A673 (cell line): ENCODE measurements at places on chromosomes 4 and X. TPM values are rescaled to one million over a fixed set of nuclear protein-coding genes. Genes with fewer than 3 reads are reported as not detected.

DNA sequence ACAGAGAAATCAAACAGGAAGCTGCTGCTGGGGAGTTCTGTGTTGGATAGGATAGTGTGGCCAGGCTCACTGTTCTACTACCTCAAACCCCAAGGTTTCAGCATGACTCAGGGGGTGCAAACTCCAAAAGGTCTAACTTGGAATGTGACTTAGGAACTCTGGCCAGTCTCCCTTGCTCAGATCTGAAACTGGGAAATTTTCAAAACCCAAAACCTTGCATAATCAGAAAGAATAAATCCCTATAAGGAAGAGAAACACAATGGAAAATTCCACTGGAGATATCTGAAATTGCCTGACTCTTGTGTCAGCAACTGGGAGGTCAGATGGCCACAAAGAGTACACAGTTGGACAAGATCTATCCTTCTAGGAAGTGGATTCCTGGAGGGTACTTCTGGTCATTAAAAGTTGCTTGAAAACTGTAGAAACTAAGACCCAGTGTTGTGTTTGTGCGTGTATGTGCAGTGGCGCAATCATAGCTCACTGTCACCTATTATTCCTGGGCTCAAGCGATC is 58.0 kb downstream of the PPEF2 start:
- no peaks in the 10 kb centered on the region for H3K4me1 ChIP-seq
- no peak for DNase-seq
- H3K4me3 ChIP-seq: no peak overlapping the region
- no peak overlapping the region for H3K27ac ChIP-seq
- H3K36me3 ChIP-seq: no peaks in the 10 kb centered on the region
- no peaks in the 10 kb centered on the region for H3K27me3 ChIP-seq

DNA sequence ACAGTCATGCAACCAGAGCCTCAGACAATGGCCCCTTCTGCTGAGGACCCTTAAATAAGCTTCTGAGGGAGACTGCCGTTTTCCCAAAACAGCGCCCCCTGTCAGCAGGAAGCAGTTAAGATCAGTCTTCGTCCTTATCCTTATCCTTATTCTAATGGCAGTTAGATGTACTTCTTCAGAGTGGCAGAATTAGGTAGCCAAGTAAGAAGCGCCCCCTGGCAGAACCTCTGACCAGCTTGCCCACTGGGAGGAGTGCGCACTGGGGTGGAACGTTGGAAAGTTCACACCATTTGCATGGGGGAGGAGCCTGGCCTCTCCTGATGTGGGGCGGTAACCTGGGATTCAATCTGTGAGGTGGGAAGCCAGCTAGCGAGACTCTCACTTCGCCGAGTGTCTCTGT is 133.6 kb upstream of the QRFPR start:
- no peaks in the 10 kb centered on the region for H3K36me3 ChIP-seq
- no peak overlapping the region for H3K4me3 ChIP-seq
- no peaks in the 10 kb centered on the region for H3K4me1 ChIP-seq

DNA sequence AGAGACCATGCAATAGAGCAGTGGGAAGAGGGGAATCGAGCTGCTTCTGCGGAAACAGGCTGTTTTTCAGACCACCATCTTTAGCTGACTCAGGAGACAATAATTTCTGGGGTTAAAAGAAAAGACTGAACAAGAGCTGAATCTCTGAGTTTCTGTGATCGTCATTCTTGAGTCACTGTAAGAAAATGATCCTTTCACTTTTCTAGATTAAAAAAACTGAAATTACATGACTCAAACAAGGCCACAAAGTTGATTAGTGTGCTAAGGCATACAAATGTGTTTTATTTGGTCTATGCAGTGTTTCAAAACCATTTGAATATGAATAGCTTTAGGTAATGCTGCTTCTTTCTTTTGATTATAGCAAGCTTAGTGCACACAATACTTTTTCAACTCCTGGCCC is 194.4 kb upstream of the RPL34 start:
- no peak overlapping the region for H3K4me3 ChIP-seq
- H3K27me3 ChIP-seq: no peaks in the 10 kb centered on the region
- no peaks in the 10 kb centered on the region for H3K4me1 ChIP-seq
- no peak overlapping the region for H3K27ac ChIP-seq

GRCh38 chr4:6456450-6456849 is 16.0 kb downstream of the PPP2R2C start:
- no peak overlapping the region for H3K27ac ChIP-seq
- no peaks in the 10 kb centered on the region for H3K4me1 ChIP-seq
- peaks cover 97% of the 10 kb centered on the region for H3K27me3 ChIP-seq
- no peak for DNase-seq

DNA sequence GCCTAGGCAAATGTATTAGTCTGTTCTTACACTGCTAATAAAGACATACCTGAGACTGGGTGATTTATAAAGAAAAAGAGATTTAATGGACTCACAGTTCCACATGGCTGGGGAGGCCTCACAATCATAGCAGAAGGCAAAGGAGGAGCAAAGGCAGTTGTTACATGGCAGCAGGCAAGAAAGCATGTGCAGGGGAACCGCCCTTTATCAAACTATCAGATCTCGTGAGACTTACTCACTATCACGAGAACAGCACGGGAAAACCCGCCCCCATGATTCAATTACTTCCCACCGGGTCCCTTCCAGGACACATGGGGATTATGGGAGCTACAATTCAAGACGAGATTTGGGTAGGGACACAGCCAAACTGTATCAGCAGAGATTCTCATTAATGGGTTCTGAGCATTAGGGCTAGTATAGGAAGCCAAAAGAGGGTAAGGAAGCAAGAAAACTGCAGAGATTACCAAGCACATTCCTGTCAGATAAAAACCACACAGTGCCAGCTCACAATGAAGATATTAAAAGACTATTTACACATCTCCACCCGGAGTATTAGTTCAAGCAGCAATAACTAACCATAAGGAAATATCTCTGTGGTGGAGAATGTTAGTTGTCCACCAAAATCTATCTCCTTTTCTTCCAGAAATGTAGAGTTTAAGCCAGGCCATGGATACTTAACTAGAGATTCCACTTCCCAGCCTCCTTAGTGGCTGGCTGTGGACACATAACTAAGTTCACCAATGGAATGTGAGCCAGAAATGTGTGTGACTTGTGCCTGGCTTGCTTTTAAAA is 61.2 kb upstream of the HOPX start:
- no peaks in the 10 kb centered on the region for H3K4me1 ChIP-seq
- H3K36me3 ChIP-seq: no peaks in the 10 kb centered on the region
- H3K27ac ChIP-seq: no peak overlapping the region
- no peaks in the 10 kb centered on the region for H3K27me3 ChIP-seq
- H3K4me3 ChIP-seq: no peak overlapping the region
- no peak for DNase-seq

- DNase-seq: no peak
- no peaks in the 10 kb centered on the region for H3K27me3 ChIP-seq
- H3K36me3 ChIP-seq: no peaks in the 10 kb centered on the region
- no peaks in the 10 kb centered on the region for H3K4me1 ChIP-seq
- no peak overlapping the region for H3K27ac ChIP-seq
Observed at GRCh38 chr4:14193601-14194000, 566.1 kb upstream of the BOD1L1 start.

DNA sequence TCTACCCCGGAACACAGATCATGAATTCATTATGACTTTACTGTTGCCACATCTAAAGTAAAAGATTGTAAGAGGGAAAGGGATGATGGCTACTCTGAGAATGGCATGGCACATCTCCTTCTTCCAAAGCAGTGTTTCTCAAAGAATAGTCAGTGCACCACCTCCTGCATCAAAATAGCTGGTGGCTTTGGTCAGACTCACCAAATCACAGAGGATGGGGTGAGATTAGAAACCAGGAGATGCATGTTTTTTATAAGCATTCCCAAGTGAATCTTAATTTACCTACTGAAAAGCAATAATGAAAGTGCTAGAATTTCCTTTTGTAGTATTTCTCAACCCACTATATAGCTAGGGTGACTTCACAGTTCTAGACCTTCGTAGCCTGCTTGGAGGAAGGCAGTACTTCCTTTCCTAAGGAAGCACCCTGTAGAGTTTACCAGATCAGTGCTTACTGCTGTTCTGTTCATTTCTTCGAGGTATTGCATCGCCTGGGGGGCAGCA is 340.8 kb upstream of the KLF3 start:
- DNase-seq: peak; percentile 80
- no peaks in the 10 kb centered on the region for H3K27me3 ChIP-seq
- peak overlapping the region; percentile 81 for H3K27ac ChIP-seq
- H3K36me3 ChIP-seq: no peaks in the 10 kb centered on the region
- peaks cover 44% of the 10 kb centered on the region for H3K4me1 ChIP-seq
- no peak overlapping the region for H3K4me3 ChIP-seq

- H3K36me3 ChIP-seq: no peaks in the 10 kb centered on the region
- DNase-seq: no peak
Observed at GRCh38 chr4:37780444-37781130, 45.9 kb upstream of the PGM2 start.

GRCh38 chr4:122156819-122157218 is 4.7 kb downstream of the BLTP1 start:
- no peaks in the 10 kb centered on the region for H3K27me3 ChIP-seq
- no peaks in the 10 kb centered on the region for H3K4me1 ChIP-seq
- H3K36me3 ChIP-seq: no peaks in the 10 kb centered on the region
- no peak overlapping the region for H3K27ac ChIP-seq
- H3K4me3 ChIP-seq: no peak overlapping the region

DNA sequence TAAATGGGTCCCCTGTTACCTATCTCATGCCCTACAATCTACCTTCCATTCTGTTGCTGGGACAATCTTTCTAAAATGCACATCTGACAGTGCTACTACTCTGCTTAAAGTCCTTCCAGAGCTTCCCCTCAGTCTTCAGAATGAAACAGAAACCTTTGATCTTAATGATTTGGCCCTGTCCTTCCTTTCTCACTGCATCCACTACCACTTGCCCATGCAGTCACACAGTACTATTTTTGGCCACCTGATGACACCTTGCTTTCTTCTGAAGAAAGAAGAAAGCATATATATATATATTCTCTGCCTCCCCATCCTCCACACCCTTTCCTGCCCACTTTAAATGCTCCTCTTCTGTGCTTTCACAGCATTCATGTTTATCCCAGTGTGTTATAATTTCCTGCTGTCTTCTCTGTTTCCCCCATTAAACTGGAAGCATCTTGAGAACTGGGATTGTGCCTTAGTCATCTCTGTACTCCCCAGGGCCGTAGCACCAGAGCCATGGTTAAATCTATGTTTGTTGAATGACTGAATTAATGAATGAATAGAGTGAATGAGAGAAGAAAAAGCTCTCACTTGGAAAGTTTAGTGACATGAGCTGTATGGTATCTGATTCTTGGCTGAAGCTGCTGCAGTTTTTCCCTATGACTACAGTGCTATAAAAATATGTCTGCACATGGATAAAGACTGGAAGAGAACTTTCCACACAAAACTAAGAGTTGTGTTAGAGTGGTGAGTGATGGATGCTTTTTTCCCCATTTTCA is 56.2 kb downstream of the RTL9 start:
- H3K27me3 ChIP-seq: no peaks in the 10 kb centered on the region
- H3K4me1 ChIP-seq: peaks cover 13% of the 10 kb centered on the region
- no peak for DNase-seq

GRCh38 chr4:47933840-47934239 is 19.5 kb upstream of the NFXL1 start:
- H3K4me3 ChIP-seq: no peak overlapping the region
- DNase-seq: peak; percentile 76
- peaks cover 4% of the 10 kb centered on the region for H3K27me3 ChIP-seq
- peaks cover 11% of the 10 kb centered on the region for H3K4me1 ChIP-seq
- no peaks in the 10 kb centered on the region for H3K36me3 ChIP-seq

DNA sequence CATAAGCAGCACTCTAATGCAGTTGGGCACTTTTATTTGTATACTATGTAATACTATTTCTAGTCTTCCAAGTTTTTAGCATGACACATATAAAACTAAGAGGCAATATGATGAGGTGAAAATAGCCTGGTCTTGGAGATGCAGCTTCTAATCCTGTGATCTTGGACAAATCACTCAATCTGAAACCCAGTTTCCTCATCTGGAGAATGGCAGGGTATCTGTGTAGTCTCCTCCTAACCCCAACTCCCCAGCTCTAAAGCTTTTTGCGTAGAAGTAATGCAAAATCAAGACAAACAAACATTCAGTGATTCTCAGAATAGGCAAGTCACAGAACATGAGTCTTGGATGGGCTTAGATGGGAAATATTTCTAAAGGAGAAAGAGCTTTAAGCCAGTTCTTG is 36.7 kb upstream of the IL21 start:
- H3K36me3 ChIP-seq: no peaks in the 10 kb centered on the region
- DNase-seq: no peak

- H3K36me3 ChIP-seq: no peaks in the 10 kb centered on the region
- no peak overlapping the region for H3K4me3 ChIP-seq
- no peaks in the 10 kb centered on the region for H3K4me1 ChIP-seq
Observed at GRCh38 chr4:133014473-133015135, 134.5 kb upstream of the PCDH10 start.

GRCh38 chr4:180913750-180914149 is 1329.5 kb upstream of the TENM3 start:
- H3K27me3 ChIP-seq: no peaks in the 10 kb centered on the region
- no peak overlapping the region for H3K27ac ChIP-seq
- no peaks in the 10 kb centered on the region for H3K36me3 ChIP-seq
- H3K4me1 ChIP-seq: no peaks in the 10 kb centered on the region

DNA sequence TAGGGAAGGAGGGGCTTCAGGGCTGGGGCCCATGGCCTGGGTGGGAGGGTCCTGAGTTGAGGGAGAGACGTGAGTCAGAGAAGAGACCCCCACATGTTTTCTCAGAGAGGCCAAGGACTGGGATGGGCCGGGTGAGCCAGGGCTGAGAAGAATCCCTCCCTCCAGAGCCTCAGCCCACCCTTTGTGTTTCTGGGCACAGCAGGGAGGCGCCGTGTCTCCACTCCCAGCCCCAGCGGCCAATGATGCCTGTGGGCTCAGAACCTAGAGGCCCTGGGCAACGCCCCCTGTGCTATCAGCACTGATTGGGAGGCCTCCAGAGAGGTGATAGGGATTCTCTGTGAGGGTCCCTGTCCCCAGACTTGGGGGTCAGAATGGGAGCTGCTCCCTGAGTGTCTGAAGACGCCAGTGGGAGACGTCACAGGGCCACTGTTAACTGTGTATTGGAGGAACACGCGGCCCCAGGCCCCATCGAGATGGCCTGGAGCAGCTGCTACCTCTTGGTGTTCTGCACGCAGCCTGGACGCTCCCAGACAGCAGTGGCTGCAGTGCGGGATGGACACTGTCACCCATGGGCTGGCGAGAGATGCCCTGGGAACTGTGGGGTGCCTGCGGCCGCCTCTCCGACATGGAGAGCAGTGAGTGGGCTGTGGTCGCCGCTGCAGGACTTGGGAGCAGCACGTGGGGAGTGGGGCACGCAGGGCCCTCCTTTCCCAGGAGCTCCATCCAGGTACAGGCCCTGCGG is 8.5 kb downstream of the FGFRL1 start:
- H3K4me1 ChIP-seq: peaks cover 7% of the 10 kb centered on the region
- H3K27me3 ChIP-seq: no peaks in the 10 kb centered on the region
- no peaks in the 10 kb centered on the region for H3K36me3 ChIP-seq
- H3K27ac ChIP-seq: no peak overlapping the region

- no peaks in the 10 kb centered on the region for H3K27me3 ChIP-seq
- H3K27ac ChIP-seq: no peak overlapping the region
- H3K4me3 ChIP-seq: no peak overlapping the region
Observed at GRCh38 chrX:113133316-113133715, 292.7 kb upstream of the AMOT start.

GRCh38 chrX:107676559-107677378 is 48.5 kb downstream of the PRPS1 start:
- peak; percentile 69 for DNase-seq
- H3K27me3 ChIP-seq: peaks cover 6% of the 10 kb centered on the region
- H3K4me1 ChIP-seq: peaks cover 26% of the 10 kb centered on the region
- peak overlapping the region; percentile 44 for H3K27ac ChIP-seq
- H3K36me3 ChIP-seq: no peaks in the 10 kb centered on the region

HSFX3 gene
- not detected in 2 replicates for total RNA-seq

MORF4L2 gene
- 450 and 473 TPM in 2 replicates for total RNA-seq

SLC4A4 gene
- 0.87 and 1.2 TPM in 2 replicates for total RNA-seq

SSX4B gene
- not detected in 2 replicates for total RNA-seq

CXorf49B gene
- not detected in 2 replicates for total RNA-seq

PASD1 gene
- total RNA-seq: not detected in 2 replicates

UGT2B11 gene
- total RNA-seq: not detected in 2 replicates

CCNB3 gene
- 2.0 and 2.6 TPM in 2 replicates for total RNA-seq

ZNF41 gene
- 6.4 and 6.8 TPM in 2 replicates for total RNA-seq

RIBC1 gene
- total RNA-seq: 0.68 and 1.0 TPM in 2 replicates
